ENCODE measurements at places on chromosomes 3 and 15. TPM values are rescaled to one million over a fixed set of nuclear protein-coding genes. Genes with fewer than 3 reads are reported as not detected.
A peak's percentile ranks its signal among the peaks of the same experiment; 100 is the strongest.

Gene TRIM59
- total RNA-seq = 4.9 TPM

DNA sequence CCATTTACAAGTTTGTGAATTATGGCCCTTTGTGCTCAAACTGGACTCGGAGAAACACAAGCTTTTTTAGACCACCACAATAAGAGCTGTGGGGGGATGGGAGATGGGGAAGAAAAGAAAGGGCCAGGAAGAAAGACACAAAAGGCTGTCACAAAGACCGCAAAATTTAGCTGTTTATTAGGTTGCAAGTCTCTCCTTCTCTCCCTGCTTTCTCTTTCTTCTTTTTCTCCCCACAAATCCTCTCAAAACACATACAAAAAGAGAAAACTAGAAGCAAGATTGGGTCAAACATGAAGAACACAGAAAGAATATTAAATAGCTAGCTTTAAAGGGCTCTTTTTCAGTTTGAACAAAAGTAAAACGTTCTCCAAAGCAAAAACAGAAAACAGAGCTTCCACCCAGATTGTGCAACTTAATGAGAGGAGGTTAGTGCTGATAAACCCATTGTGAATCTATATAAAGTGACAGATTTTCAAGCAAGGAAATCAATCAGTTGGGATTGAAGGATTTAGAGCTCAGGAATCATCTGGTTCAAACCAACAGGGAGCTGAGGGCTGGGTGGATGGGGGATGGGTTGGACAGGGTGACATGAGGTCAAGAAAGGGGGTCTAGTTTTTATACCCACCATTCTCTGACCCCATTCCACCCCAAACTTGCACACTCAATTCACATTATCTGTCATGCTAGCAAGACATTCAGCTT lies 87.3 kb downstream of the DHX30 start:
- H3K4me3 ChIP-seq = no peak overlapping the region
- no peak for DNase-seq
- no peaks in the 10 kb centered on the region for H3K27me3 ChIP-seq
- peaks cover 25% of the 10 kb centered on the region for H3K4me1 ChIP-seq
- H3K27ac ChIP-seq = no peak overlapping the region
- H3K36me3 ChIP-seq = no peaks in the 10 kb centered on the region

GRCh38 chr15:74961616-74962015 lies 5.0 kb upstream of the RPP25 start:
- H3K27me3 ChIP-seq = peaks cover 37% of the 10 kb centered on the region
- DNase-seq = no peak
- H3K36me3 ChIP-seq = no peaks in the 10 kb centered on the region
- H3K4me1 ChIP-seq = peaks cover 25% of the 10 kb centered on the region
- H3K27ac ChIP-seq = no peak overlapping the region

DNA sequence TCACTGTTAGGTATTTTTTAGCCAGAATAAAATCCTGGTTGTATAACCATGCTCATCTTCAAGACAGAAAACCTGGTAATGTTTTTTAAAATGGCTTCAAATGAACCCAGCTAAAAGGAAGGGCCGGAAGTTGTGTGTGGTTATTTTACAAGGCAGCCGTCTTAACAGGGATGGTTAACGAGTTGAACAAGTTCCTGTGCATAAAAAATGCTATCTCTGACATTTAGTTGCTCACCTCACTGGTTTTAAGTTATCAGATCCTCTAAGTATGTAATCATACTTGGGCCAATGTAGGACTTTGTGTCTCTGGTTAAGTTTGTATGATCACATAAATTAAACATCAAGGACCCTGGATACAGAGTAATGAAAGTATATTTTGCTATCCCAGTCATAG lies 2.1 kb downstream of the ATP11B start:
- H3K27me3 ChIP-seq = no peaks in the 10 kb centered on the region
- H3K4me3 ChIP-seq = peak overlapping the region; percentile 98
- peak overlapping the region; percentile 98 for H3K27ac ChIP-seq
- peaks cover 48% of the 10 kb centered on the region for H3K4me1 ChIP-seq
- DNase-seq = no peak

DNA sequence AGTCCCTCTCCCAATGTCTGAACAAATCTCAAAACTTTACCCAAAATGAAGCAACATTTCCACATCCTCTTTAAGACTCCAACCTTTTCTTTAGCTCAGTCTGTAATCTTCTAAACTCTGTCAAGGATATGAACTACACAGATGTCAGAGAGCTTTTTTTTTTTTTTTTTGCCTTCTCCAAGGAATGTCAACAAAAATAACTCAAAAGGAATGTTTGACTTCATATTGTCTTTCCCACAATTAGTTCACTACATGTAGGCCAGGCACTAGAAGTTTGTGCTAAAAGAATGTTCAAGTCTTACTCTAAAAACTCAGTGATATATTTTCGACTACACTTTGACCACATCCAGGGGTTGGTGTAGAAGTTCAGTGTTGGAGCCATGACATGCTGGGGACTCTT lies 37.1 kb downstream of the ADAMTS9 start:
- H3K4me1 ChIP-seq = no peaks in the 10 kb centered on the region
- no peaks in the 10 kb centered on the region for H3K27me3 ChIP-seq
- DNase-seq = no peak
- no peak overlapping the region for H3K4me3 ChIP-seq
- H3K36me3 ChIP-seq = no peaks in the 10 kb centered on the region

DNA sequence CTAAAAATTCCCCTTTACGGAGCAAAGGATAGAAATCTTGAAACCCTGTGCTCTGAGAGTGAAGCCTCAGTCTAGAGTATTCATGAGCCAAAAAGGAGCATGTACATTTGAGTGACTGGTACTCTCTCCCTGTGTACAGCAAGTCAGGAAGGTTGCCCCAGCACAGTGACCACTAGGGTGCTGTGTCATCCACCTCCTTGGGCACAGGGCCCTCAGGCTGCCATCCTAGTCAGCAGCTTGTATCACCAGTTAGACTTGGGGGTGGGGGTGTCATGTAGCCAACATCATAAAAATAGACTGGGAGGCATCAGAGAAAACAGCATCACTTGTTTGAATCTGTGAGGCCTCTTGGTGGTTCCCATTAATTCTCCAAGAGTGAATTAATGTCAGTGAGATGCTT lies 12.0 kb downstream of the NME9 start:
- no peak for DNase-seq
- no peak overlapping the region for H3K27ac ChIP-seq
- H3K4me3 ChIP-seq = no peak overlapping the region
- no peaks in the 10 kb centered on the region for H3K4me1 ChIP-seq

Data from esophagus squamous epithelium (tissue), 5 donors.